ENCODE measurements at places on chromosomes 1 and 21.

DNA sequence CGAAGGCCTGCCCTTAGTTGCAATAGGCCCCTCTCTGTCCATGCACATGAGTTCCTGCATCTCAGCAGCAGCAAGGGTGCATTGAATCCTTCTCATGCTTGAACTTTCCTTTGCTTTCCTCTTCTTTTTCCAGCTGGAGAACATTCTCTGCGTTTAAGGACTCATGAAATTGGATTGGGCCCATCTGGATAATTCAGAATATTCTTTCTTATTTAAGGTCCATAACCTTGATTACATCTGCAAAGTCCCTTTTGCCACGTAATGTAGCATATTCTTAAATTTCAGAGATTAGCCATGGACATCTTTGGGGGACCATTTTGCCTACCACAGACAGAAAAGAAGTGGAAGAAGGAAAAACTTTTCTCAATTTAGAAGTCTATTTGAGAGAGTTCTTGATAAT lies 159.7 kb upstream of the C21orf91 start:
- no peak for DNase-seq

- DNase-seq = peak; percentile 6
Measured at GRCh38 chr1:48869116-48869893, 92.6 kb upstream of the BEND5 start.

DNA sequence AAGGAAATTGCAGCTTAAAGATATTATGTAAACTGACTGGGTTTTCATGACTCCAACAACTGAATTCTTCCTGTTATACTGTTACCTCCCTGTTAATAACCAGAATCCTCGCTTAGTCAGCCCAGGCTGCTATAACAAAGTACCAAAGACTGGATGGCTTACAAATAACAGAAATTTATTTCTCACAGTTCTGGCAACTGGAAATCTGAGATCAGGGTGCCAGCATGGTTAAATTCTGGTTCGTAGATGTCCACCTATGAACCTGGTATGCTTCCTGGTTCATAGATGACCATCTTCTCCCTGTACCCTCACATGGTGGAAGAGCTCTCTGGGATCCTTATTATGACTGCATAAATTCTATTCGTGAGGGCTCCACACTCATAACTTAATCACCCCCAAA lies 8.1 kb upstream of the TCHHL1 start:
- no peak for DNase-seq

DNA sequence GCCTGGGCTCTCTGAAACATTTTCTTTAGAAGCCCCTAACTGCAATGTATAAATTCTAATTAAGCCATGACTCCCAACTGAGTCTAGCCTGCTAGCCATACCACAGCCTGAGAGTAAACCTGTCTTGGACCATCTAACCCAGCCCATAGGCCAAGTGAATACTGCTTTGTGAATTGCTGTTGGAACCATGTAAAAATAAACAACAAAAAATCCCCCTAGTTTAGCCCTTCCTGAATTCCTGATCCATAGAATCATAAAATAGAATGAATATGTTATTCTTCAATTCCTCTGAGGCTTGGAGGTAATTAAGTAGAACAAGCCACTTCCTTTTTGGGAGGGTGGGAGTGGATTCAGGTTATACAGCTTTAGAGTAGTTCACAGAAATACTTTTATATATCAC lies 1496.4 kb downstream of the MRPL39 start:
- no peak for DNase-seq

DNA sequence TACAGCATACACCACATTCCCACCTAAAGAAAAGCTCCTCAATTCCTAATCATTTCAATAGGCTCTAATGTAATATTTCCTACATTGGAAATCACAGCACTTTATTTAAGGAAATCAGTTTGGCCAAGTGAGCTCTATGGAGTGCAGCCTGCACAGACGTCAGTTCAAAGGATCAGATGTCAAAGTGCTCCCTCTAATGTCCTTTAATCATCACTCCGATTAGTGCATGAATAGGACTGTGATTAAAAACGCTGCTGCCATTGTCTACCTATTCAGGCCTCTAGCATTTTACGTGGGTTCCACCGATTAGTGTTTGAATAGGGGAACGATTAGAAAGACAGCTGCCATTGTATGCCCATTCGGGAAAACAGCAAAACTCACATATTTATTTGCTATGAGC lies 50.2 kb downstream of the DPYD start:
- DNase-seq = no peak

DNA sequence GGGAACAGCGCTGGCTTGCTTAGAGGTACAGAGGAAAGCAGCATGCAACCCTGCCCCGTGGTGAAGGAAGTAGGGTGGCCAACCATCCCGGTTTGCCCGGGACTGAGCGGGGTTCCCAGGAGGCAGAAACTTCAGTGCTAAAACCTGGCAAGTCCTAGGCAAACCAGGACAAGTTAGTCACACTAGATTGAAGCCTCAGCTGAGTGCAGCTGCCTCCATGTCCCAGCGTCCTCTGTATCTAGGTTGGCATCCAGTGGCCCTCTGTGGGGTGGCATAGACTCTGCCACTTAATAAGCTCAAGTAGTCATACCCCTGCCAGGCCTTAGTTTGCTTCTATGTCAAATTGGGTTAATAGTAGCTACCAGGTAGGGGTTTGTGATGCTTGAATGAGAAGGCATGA lies 67.1 kb downstream of the ATP2B4 start:
- DNase-seq = no peak

DNA sequence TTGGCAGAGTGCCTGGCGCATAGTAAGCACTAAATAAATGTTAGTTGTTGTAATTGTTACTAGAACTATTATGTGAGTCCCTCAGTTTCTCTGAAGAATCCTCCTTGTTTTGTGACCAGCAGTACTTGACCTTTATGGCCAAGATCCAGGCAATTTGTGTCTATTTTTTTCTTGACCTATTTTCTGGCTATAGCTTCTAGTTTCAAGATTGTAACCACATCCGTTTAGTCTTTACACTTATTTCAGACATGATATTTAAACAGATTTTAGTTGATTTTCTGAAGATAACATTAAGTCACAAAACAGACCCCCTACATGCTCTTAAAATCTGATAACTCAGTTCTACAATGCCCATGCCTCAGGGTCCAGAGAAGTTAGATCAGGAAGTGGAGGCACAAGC lies 50.3 kb downstream of the CDC7 start:
- peak; percentile 9 for DNase-seq

DNA sequence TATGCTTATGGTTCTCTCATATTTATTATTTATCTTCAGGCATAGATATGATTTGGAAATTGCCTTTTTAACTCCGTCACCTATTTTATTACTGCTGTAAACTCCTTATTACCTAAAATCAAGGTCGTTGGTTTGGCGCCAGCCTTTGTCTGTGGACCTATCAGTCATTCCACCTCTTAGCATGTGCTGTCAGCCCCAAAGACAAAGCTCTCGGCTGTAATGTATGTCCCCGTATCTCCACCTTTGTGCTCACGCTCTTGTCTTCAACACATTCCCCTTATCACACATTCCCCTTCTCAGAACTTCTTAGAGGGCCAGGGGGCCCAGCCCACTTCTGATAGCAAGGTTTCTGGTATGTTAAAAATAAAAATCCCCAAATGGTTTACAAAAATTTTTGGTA lies 342.2 kb downstream of the RYR2 start:
- no peak for DNase-seq

DNA sequence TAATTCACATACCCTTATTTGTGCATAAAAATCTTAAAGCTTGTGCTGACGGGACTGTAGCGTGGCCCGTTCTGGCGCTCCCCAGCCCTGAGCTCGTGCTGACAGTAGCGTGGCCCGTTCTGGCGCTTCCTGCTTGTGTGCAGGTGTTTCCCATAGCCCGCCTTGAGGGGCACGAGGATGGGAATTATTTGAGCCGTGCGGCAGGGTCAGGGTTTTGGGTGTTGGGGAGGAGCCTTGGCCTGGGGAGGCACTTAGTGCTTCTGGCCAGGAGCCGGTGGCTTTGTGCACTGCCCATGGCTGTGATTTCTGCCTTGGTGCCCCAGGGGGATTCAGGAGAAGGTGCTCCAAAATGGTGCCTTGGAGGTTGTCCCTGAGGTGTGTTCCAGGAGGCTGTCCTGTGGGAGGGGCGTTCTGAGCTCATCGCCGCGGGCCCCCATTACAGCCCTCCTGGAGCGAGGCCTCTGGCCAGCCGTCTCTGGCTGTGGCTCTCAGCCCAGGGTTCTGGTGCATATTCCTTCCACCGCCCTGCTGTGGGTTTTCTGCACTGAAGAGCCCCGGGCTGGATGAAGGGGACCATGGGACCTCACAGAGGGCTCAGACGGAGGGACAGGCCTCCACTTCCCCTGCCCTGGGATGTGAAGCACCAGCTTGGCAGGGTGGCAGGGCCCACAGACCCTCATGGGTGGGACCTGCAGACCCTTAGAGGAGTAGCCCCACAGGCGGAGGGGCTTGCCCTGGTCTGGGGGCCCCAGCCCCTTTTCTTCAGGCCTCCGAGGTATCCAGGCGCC lies 6.6 kb downstream of the SLX9 start:
- no peak for DNase-seq

DNA sequence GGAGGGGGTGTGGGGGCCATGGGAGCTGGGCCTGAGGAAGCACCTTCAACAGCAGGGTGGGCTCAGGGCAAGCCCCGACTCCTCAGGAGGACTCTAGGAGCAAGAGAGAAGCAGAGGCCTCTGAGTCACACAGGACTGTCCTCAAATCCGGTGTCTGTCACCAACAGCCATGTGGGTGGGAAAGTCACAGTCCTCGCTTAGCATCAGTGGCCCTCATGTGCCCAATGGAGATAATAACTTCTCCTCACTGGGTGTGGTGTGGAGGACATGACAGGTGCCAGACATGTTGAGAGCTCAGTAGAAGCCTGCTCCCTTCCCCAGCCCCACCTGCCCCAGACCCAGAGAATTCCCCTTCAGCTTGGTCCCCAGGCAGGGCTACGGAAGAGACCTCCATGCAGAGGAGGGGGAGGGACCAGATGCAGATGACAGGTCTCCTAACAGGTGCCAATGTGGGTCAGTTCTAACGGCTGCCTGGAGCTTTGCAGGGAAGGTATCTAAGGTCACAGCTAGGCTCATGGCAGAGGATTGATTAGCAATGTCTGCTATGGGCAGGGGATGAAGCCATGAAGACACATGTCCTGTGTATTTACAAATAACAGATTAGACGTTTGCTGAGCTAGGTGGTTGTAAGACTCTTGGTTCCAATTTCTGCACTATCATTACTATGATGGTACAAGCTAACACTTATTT lies 30.2 kb downstream of the TTC39A start:
- DNase-seq = no peak

- no peak for DNase-seq
Measured at GRCh38 chr1:3733883-3734589, 18.2 kb upstream of the CCDC27 start.

DNA sequence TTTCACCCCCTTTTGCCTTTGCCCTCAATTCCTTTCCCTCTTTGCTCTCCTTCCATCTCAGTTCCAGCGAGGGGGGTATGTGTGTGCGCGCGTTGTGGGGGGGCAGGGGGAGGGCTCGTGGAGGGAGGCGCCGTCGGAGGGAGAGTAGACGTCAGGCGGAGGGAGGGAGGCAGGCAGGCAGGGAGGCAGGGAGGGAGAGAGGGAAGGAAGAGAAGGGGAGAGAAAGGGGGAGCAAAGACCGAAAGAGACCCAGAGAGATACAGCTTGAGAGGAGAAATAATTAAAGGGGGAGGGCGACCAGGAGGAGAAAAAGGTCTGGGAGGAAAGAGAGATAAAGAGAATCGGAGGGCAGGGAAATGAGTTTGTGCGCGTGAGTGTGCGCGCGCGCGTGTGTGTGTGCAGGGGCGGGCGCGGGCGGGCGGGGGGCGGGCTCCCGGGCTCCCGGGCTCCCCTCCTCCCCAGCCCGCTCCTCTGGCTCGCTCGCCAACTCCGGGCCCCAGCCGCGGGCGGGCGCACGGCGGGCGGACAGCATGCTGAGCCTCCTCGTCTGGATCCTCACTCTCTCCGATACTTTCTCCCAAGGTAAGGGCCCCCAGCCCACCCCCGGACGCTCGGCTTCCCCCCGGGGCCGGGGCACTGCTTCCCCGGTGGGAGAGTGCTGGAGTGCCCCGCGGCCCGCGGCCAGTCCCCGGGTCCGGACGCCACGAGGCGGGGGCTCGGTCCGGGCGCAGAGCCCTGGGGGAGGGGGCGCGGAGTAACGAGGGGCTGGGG lies at the start of gene KIRREL1:
Gene KIRREL1, plus strand, starts transcription at position 499 of the 771 bp plus-strand sequence. Its CDS starts 32 bp downstream, at position 531.
- DNase-seq = no peak

All from MV-4-11 (cell line).